ENCODE measurements at places on chromosomes 16 and 17.
A peak's percentile ranks its signal among the peaks of the same experiment; 100 is the strongest.

GRCh38 chr17:78000341-78000740, 41.8 kb downstream of the TNRC6C start:
- DNase-seq, result no peak

- no peak for DNase-seq
Observed at GRCh38 chr17:48002916-48003416, 32.1 kb downstream of the CDK5RAP3 start.

- DNase-seq, result peak; percentile 86
Observed at GRCh38 chr17:64357191-64357981, 33.3 kb downstream of the PECAM1 start.

GRCh38 chr16:23786964-23787561, 32.2 kb downstream of the CHP2 start:
- no peak for DNase-seq

DNA sequence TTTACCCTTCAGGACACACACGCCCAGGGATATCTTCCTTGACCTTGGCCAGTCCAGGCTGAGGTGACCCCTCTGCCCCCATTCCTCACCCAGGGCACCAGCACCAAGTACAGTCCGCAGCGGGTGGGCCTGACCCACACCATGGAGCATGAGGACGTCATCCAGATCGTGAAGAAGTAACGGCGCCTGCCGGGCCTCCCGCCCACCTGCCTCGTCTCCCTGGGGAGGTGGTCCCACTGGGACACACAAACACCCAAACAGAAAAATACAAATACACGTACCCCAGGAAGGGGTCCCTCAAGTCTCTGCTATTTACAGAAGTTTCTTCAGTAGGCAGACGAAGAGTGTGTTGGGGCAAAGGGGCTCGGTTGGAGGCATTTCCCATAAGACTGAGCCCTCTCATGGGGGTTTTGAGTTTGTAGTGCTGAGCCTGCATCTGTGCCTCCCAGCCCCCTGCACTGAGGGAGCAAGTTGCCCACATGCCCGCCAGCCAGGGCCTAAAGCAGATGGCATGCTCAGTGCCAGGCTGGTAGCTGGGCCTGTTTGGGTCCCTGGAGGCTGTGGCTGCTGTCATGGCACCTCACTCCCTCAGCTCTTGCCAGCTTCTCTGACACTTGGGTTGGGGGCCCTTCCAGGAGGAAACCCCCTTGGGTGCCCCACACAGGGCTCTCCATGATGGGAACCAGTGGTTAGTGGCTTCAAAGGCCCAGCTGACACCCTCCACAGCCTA, 1.3 kb upstream of the MYO15A start:
- no peak for DNase-seq

- DNase-seq, result no peak
Observed at GRCh38 chr17:32555611-32556310, 69.0 kb downstream of the CDK5R1 start.

- DNase-seq, result no peak
Observed at GRCh38 chr17:82062984-82063368, 2.6 kb downstream of the DUS1L start.

- no peak for DNase-seq
Observed at GRCh38 chr16:82761236-82761635, 134.5 kb downstream of the CDH13 start.

- DNase-seq, result peak; percentile 72
Observed at GRCh38 chr16:48576927-48577326, 33.1 kb downstream of the N4BP1 start.

DNA sequence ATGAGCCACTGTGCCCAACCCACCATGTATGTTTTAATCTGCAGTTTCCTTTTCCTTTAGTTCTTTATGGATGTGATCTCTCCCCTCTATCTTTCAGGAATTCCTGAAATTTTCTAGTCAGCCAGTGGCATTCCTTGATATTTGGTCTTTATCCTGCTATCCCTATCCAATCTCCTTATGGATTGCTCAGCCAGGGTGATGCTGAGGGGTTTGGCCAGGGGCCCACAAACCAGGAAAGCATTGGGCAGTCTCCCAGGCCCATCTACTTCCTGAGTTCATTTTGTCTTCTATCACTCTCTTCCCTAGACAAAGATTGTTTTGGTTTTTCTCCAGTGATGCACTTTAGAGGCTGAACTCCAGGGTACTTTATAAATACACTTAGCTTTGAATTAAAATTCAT, 115.9 kb downstream of the KATNIP start:
- no peak for DNase-seq

GRCh38 chr16:85570735-85571562, 42.2 kb upstream of the GSE1 start:
- DNase-seq, result peak; percentile 77

GRCh38 chr17:61205401-61205800, 194.2 kb upstream of the TBX2 start:
- no peak for DNase-seq

- DNase-seq, result peak; percentile 86
Observed at GRCh38 chr17:65060631-65061254, 4.2 kb upstream of the GNA13 start.

DNA sequence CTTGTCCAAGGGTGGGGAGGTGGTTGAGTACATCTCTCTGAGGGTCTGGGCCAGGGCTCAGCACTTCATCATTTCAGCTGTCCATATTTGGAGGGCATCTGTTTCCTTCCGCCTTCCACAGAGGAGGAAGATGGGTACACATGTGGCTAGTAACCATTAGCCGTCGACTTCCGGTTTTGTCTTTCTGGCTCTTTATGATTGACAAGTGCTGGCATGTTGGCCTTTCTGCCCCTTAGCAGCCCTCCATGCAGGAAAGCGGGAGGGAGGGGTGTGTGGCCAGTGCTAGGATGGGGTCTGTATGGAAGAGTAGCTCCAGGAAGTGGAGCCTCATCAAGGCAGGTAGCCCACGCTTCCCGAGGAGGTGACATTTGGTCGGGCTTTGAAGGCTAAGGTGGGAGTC, 69.6 kb downstream of the RAI1 start:
- DNase-seq, result peak; percentile 82

GRCh38 chr17:68705714-68706076, 104.5 kb upstream of the FAM20A start:
- no peak for DNase-seq

- no peak for DNase-seq
Observed at GRCh38 chr16:22347100-22347820, 27.2 kb downstream of the CDR2 start.

Data from inflammatory macrophage (primary cell).